Stimulated activated CD8-positive, alpha-beta memory T cell treated with anti-CD3 and anti-CD28 coated beads, Interleukin-15, amount 100 ng/mL, for 48 hours (primary cell): ENCODE measurements at places on chromosomes 5 and 9.

- DNase-seq: no peak
Observed at GRCh38 chr9:122370869-122371755, at the start of gene PTGS1. PTGS1 (plus strand) TSS chr9:122371024; CDS start chr9:122371085, 61 bp downstream.

GRCh38 chr5:76399268-76399667 is 3.8 kb upstream of the IQGAP2 start:
- no peak for DNase-seq

DNA sequence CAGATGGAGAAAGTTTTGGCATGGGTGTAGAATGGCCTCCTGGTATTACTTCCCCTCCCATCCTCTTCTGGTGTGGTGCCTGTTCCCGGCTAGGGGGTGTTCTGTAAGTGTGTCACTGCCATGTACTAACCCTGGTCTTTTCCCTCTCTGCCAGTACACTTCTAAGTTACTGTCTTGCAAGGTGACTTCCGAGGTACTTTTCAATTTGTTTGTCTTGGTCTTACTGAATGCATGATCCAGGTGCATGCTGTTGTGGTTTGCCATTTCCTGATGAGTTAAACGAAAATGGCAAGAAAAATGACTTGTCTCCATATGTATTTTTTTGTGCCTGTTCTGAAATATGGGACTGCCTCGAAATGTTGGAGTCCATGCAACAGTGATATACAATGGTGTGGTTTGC is 46.0 kb downstream of the C9orf152 start:
- DNase-seq: no peak

GRCh38 chr9:84557751-84558150 is 111.8 kb upstream of the NTRK2 start:
- DNase-seq: no peak

- DNase-seq: no peak
Observed at GRCh38 chr9:31302620-31303418, 1081.6 kb upstream of the ACO1 start.

DNA sequence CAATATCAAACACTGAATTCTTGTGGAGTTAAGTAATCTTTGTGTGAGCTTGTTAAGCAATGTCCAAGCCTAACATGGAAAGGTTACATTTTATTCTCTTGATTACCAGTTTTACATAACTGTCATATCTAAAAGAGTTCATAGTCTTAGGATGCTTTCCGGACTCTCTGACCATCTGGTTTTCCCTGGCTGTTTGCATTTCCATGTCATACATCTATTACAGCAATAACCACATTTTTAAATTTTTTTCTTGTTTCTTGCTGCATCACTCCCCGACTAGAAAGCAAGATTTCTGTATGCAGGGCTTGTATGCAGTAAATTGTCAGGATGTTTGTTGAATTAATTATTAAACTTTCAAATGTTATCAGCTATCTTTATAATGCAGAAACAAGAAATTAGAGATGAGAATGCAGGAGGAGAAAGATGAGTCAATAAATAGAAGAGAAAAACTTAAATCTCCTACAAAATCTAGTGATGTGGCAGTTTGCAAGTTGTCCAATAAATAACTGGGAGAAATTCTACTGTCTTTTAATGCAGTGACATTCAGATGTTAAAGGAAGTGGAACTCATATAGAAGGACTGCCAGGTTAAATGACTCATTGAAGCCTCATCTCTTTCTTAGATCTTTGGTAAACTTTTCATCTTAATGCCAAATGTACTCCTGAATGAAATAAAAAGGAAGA is 179.6 kb upstream of the SGCD start:
- DNase-seq: no peak

GRCh38 chr9:121876658-121877271 is 216.3 kb downstream of the TTLL11 start:
- DNase-seq: no peak

- DNase-seq: no peak
Observed at GRCh38 chr9:8208465-8208864, 408.9 kb upstream of the DMAC1 start.

DNA sequence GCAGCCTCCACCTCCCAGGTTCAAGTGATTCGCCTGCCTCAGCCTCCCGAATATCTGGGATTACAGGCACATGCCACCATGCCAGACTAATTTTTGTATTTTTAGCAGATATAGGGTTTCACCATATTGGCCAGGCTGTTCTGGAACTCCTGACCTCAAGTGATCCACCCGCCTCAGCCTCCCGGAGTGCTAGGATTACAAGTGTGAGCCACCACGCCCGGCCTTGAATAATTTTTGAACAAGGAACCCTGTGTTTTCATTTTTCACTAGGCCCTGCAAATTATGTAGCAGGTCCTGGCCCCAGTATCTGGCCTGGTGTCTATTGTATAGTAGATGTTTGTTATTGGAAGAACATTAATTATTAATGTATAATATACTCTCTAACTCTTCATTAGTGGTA is 140.7 kb downstream of the PIK3R1 start:
- no peak for DNase-seq

GRCh38 chr9:96491880-96492525 is 42.0 kb downstream of the HABP4 start:
- DNase-seq: no peak

DNA sequence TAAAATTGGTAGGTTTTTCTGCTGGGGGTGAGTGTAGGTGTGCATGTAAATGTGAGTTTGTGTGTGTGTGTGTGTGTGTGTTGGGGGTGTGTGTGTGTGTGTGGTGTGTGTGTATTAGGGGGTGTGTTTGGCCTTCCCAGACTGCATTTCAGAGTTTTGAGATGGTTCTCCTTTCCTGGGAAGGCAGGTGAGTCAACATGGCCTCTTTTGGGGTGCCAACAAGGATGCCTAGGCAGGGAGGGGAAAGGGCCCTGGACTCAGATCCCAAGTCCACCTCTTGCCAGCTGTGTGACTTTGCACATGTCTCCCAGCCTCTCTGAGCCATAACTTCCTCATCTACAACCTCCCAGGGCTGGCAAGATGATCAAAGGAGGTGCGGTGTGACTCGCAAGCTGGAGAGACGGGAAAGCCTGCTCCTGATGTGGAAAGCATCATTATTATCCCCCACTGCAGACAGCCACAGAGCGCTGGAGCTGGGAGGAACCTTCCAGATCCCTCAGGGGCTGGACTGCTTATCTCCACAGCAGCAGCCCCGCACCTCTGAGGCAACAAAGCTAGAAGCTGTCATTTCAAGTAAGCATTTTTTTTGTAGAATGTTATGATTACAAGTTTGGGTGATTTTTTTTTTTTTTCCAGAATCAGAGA is 63.5 kb upstream of the TBC1D2 start:
- DNase-seq: no peak

DNA sequence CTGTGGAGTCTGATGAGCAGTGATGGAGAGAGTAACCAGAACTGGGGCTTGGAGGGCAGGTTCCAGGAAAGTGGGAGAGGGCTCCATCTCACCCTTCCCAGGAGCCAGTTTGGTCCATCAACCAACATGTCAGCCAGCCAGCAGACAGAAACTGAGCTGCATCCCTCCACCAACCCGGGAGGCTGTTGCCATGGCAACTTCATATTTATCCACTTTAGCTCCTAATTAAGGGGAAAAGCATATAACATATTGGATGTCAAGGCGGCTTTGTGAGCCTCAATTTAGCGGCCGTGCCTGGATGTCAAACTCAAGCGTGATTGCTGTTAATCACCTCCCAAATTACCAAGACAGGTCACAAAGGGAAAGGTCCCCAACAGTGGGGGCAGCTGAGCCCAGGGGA is 81.5 kb upstream of the ARAP3 start:
- DNase-seq: no peak

GRCh38 chr9:123344192-123344949 is 11.6 kb upstream of the CRB2 start:
- DNase-seq: no peak

GRCh38 chr5:149073213-149073612 is 10.4 kb upstream of the SH3TC2 start:
- DNase-seq: no peak

DNA sequence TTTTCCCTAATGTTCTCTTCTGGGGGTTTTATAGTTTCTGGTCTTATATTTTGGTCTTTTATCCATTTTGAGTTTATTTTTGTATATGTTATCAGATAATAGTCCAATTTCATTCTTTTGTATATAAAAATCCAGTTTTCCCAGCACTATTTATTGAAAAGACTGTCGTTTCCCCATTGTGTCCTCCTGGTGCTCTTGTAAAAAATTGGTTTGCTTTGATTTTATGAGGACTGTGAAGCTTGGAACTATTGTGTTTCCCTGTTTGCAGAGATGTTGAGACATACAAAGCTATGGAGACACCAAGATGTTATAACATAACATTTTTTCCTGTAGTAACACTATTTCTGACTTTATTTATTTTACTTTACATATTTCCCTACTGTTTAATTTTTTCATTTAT is 163.3 kb upstream of the TUT7 start:
- DNase-seq: no peak

DNA sequence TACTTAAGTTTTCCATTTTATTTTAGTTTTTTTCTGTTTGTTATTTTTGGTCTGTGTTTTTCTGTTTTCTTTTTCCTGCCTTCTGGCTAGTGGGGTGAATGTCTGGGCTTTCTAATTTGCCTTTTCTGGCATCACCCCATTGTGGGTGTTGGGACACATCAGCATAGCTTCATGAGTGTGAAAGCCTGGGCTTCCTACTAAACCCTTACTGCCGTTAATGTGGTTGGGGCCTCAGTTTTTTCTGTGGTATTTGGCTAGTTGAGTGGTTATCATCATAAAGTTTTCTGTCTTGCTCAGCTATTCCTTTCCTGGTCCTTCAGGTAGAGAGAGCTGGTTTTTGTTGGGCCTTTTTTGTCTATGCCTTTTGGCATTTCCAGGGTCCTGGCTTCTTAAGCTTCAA is 21.4 kb downstream of the C5orf47 start:
- no peak for DNase-seq

DNA sequence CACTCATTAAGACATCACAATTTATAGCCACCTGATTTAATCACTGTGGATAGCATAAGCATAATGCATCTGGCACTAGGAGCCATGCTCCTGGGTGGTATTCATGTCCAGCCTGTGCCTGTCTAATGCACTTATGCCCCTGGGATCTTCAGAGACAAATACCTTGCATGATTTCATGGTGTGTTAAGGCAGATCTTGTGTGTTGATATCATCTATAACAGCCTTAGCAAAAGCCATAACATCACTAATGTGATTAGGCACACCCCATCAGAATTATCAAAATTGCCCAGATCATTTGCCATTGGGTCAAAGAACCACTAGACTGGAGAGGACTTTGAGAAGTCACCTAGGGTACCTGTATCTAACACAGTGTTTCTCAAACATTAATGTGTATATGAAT is 43.7 kb upstream of the SELENOP start:
- DNase-seq: no peak

DNA sequence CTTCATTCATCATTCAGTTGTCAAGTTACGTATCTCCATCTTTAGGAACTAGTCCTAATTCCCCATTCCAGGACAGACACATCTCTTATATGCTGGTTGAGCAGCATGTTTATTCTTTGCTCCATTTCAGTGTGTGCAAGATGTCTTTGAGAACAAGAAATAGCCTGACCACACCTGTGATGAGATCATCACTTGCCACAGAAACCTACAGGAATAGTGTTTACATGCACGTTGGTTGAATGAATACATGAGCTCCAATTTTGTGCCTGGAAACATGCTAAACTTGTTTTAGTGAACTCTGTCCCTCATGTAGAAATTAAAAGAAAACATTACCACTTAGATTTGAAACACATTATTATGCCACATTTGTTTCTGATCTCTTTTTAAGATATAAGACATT is 489.1 kb downstream of the CDH18 start:
- DNase-seq: no peak

GRCh38 chr5:167696558-167697314 is 594.7 kb upstream of the WWC1 start:
- no peak for DNase-seq

- no peak for DNase-seq
Observed at GRCh38 chr5:158392753-158393152, 533.8 kb upstream of the CLINT1 start.

DNA sequence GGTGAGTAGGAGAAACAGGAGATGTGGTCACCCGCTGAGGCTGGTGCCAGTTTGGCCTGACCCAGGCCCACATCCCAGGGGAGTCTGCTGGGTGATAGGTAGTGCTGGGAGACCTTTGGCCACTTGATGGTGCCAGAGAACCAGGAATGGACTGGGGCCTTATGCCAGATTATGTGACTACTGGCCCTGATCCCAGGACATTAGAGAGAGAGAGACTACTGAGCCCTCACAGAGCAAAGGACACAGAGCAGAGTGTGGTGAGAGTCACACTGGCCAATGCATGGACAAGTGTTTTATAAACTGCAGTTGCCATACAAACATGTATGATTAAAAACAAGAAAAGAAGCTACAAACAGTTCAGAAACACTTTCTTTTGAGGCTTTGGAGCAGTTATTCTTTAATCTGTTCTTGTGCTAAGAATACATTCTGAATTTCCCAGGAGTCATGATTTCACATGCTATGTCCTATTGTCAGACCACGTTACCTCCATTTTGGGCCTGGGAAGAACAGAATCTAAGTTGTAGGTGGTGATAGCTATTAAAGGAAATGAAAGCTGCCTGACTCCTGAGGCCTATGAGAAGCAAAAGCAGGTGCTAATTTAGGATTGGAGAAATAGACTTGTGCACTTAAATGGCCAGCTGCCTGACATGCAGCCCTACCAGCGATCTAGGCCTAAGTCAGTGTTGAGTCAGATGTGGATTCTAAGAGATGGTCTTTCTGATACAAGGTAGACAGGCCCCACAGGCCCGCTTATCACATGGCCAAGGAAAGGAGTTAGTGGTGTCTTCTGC is 32.6 kb upstream of the TMOD1 start:
- peak; percentile 4 for DNase-seq

DNA sequence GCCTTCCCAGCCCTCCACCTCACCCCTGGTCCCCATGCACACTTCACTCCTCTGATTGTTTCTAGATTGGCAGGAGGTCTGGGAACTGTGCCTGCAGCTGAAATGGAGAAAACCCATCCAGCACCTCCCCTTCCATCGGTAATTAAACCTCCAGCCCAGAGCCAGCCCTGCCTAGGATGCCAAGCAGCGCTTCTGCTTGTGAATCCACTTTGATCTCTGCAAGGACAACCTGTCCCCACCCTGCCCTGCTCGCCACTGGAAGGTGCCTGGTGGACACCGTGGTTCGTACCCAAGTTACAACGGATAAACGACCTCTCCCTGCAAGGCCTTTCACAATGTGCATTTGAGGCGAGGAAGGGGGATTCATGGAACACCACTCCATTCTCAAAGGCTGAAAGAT is 50.6 kb downstream of the IRX2 start:
- DNase-seq: no peak
